Fibroblast of the aortic adventitia (primary cell): ENCODE measurements at places on chromosomes 11 and 22. TPM values are rescaled to one million over a fixed set of nuclear protein-coding genes. Genes with fewer than 3 reads are reported as not detected.

- no peak for DNase-seq
These were observed 45.3 kb downstream of the LMO1 start for GRCh38 chr11:8218409-8218808.

GRCh38 chr11:74434528-74434927 is 32.8 kb downstream of the KCNE3 start:
- DNase-seq = no peak

- DNase-seq = no peak
These were observed 8.8 kb downstream of the SSTR3 start for GRCh38 chr22:37203354-37204044.

- DNase-seq = no peak
These were observed 3.8 kb upstream of the RFPL2 start for GRCh38 chr22:32208681-32209080.

DNA sequence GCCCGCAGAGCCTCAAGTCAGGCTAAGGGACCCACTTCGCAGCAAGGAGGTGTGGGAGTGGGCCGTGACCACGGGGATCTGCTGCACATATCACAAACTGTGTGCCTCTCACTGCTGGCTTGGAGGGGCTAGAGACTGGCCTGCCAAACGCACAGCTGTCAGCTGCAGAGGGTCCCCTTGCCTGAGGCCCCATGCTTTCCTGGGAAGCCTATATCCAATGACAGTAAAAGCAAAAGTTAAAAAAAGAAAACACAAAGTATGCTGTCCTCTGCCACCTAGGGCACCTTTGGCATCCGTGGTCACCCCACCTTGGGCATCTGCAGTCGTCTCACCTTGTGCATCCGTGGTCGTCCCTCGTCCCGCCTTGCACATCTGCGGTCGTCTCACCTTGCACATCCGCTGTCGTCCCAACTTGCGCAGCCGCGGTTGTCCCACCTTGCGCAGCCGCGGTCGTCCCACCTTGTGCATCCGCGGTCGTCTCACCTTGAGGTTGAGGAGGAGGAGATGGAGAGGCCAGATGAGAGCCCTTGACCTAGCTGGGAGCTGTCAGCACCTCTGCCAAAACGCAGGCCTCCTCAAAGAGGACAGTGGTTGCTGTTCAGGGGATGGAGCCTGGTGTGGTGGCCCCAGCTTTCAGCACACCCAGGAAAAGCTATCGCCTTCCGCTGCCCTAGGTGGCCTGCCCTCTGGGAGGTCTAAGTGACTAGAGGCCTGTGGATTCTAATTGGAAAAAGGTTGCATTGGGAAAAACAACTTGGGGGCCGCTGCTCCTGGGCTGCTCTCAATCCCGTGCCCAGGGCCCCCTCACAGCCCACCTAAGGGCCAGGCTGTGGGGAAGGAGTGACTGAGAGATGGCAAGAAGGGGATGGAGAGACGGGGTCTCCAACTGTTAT is 90.5 kb downstream of the MYEOV start:
- no peak for DNase-seq

DNA sequence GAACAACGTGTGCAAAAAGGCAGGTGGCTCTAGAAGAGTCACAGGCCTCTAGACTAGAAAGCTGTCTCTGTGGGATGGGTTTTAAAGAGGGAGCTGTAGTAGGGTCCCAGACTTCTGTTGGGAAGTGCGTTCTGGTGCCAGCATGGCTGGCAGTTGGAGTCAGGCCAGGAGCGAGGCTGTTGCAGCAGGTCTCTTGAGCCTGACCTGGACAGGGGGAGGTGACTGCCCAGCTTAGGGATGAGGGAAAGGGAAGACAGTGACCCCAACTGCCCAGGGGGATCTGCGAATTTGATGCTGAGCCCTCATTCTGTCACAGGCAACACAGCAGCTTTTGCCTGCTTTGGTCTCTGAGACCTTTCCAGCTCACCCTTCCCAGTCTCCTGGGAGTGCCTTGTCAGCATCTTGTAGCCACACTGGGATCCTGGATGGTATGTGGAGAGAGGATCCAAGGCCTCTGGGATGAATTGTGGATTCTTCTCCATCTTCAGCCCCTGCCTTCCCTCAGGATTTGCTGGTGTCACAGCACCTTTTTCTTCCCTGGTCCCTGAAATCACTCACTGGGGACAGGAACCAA is 3.4 kb downstream of the TSKU start:
- no peak for DNase-seq

BAIAP2L2 gene
- 3.2 and 6.0 TPM in 2 replicates for total RNA-seq

OR51I1 gene
- total RNA-seq = 0.09 TPM in 1 of 2 replicates, not detected in the other

APOBEC3F gene
- total RNA-seq = 1.3 and 4.3 TPM in 2 replicates

NOX4 gene
- 1.4 and 2.5 TPM in 2 replicates for total RNA-seq

DBX1 gene
- total RNA-seq = not detected in 2 replicates
